ENCODE measurements at places on chromosomes 12 and 14. TPM values are rescaled to one million over a fixed set of nuclear protein-coding genes. Genes with fewer than 3 reads are reported as not detected.

The KLRC3 gene
- total RNA-seq: 0.17 TPM

- DNase-seq: no peak
These were observed 9.7 kb upstream of the ANKLE2 start for GRCh38 chr12:132771126-132771838.

DNA sequence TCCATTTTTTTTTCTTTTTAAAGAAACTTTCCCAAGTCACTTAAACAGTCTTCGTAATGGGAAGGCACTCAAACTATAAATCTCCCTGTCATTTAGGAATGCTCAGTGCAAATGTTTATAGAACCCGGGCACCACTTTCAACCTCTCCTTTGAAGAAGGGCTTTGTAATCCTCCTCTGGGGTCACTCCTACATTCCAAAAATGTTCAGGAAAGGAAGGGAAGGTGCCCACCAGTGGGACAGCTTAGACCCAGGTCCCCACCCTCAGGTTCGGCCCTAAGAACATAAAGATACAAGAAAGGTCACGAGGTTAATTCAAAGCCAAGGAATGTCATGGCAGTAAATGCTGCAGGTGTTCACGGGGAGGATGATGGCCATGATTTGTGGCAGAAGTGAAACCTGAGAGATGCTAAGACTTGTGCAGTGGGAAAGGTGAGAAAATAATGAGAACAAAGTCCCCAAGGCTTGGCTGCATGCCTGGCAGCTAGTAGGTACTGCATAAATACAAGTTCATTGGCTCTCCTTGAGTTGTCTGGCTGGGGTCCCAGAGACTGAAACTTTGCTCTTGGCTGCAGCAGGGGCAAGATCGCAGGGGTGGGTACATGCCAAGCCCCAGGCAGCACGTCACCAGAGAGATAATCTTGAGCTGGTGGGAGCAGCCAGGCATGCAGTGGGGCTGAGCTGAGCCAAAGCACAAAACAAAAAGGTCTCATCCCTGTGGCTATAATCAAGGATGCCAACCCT, 21.1 kb downstream of the KRT18 start:
- no peak for DNase-seq

DNA sequence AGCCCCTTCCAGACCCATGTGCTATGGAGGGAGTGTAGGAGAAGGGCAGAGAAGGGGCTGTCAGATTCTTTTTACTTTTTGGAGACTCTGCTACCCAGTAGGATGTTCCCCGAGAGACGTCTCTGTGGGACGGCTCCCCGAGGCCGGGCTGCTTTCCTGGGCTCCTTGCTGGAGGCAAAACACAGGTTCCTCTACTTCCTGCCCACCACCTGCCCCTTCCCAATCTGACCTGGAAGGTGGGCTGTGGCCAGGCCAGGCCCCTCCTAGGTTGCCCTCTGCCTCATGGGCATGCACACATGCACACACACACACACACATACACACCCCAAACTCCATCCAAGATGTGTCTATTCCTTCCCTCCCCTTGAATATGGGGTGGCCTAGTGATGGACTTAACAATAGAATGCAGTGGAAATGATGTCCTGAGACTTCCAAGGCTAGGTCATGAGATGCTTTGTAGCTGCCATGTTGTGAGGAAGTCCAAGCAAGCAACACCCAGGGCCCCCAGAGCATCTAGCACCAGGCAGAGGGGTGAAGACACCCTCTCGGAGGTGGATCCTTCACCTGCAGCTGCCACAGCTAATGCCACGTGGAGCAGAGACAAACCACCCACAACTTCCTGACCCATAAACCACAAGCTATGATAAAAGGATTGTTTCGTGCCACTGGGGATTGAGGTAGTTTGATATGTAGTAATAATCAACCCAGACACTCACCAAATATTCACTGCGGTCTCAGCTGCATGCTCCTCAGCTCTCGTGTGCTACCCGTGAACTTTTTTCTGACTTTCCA, 1.6 kb upstream of the ASB2 start:
- no peak for DNase-seq

GRCh38 chr14:94049625-94050023, 23.5 kb downstream of the OTUB2 start:
- DNase-seq: no peak
